ENCODE measurements at places on chromosomes 5 and 9. TPM values are rescaled to one million over a fixed set of nuclear protein-coding genes. Genes with fewer than 3 reads are reported as not detected.

- DNase-seq = no peak
These were observed 21.1 kb downstream of the TRAF1 start for GRCh38 chr9:120905315-120906164.

Gene PCAT7
- total RNA-seq = 0.17 TPM

DNA sequence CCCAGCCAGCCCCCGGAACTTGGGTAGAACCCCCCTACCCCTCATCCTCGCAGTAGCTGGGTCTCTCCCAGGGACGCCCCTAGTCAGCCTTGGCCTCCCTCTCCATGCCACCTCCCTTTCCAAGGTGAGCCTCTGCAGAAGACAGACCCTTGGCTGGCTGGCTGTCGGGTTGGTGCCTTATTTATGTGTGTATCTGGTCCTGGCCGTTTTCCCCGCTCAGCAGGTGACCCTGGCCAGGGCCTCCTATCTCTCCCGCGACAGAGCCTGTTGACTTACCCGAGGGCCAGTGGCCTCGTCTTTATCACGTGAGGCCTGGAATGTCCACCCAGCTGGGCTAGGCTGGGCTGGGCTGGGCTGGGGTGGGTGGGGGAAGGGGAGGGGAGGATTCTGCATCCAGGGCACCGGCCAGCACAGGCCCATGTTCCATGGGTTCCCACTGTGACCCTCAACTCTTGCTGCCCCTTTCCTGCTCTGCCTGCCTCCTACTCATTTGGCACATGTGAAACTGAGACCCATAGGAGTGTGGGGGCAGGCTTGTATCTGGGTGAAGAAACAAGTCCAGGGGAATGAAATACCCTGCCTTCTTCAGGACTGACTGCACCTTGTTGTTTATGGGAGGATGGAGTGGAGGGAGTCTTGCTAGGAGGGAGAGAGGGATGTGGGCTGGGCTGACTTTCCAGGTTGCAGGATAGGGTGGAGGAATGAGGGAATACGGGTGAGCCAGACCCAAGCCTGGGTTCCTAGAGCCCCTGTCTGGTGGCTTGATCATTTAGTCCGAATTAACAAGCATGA, 3.1 kb downstream of the CXXC5 start:
- no peak for DNase-seq

- DNase-seq = no peak
These were observed 132.0 kb upstream of the C6 start for GRCh38 chr5:41345295-41345694.

Gene ATP6V0E1
- total RNA-seq = 154 TPM

DNA sequence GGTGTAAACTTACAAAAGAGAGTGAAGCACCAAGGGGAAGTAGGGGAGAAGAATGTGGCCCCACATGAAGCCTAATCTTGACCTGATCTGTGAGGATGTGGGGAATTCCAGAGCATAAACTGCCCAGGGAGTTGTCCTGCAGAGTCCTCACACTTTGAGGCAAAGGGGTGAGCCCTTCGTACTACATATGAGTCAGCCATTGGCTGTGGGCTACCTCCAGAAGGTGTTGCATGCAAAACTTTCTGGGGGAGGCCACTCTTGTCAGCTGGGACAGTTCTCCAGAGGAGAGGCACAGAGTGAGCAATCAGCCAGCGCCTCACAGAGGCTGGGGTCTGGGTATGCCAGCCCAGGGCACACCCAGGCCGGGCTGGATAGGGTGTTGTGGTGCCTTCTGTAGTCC, 98.1 kb upstream of the NMUR2 start:
- no peak for DNase-seq

DNA sequence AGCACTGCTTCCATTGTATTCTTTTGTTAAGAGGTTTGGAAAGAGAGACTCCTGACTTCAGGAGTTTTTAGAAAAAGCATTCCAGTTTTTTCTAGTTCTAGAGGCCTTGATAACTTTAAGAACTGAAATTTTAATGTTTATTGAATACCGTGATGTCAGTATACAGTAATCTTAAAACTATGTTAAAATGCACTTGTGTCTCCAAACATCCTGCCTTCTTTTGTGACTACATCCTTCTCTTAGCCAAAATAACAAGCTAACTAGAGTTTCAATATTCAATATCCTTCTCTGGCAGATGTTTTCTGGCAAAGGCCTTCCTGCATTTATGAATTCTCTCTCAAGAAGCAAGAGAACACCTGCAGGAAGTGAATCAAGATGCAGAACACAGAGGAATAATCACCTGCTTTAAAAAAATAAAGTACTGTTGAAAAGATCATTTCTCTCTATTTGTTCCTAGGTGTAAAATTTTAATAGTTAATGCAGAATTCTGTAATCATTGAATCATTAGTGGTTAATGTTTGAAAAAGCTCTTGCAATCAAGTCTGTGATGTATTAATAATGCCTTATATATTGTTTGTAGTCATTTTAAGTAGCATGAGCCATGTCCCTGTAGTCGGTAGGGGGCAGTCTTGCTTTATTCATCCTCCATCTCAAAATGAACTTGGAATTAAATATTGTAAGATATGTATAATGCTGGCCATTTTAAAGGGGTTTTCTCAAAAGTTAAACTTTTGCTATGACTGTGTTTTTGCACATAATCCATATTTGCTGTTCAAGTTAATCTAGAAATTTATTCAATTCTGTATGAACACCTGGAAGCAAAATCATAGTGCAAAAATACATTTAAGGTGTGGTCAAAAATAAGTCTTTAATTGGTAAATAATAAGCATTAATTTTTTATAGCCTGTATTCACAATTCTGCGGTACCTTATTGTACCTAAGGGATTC, 43.1 kb downstream of the NDFIP1 start:
- peak; percentile 37 for DNase-seq

Gene NIPAL4
- 3.0 TPM for total RNA-seq

GRCh38 chr5:82100303-82101077, 128.7 kb downstream of the ATG10 start:
- peak; percentile 37 for DNase-seq

GRCh38 chr5:133219296-133219695, 167.5 kb downstream of the HSPA4 start:
- no peak for DNase-seq

Gene ALAD
- 4.9 TPM for total RNA-seq

DNA sequence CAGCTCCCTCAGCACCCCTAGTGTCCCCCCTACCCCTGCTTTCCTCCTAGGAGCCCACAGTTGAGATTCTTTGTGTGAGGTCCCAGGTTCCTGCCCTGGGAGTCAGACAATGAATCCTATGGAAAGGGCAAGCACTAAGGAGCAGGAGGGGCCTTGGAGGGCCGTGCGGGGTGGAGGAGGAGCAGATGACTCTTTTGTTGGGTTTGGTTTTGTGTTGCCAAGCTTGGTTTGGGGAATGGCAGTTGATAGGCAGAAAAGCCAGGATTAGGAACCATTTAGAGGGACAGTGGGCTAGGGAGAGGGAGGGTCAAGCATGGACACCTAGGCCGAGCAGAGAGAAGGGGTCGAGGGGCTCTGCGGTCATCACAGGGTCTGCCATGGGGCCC, 61.6 kb upstream of the SPTLC1 start:
- DNase-seq = no peak
